ENCODE measurements at places on chromosomes 5 and 9. TPM values are rescaled to one million over a fixed set of nuclear protein-coding genes. Genes with fewer than 3 reads are reported as not detected.

Gene AK8
- 0.09 TPM for total RNA-seq

Gene INSL4
- not detected for total RNA-seq

Gene GLRA1
- total RNA-seq, result not detected

Gene STK32A
- not detected for total RNA-seq

Gene NUTM2G
- not detected for total RNA-seq

Gene UCK1
- total RNA-seq, result 20.5 TPM

Gene TSSK1B
- total RNA-seq, result not detected

Gene CCDC112
- total RNA-seq, result 5.9 TPM
